HEK293T (cell line): ENCODE measurements at places on chromosomes 1 and 21.
A peak's percentile ranks its signal among the peaks of the same experiment; 100 is the strongest.

DNA sequence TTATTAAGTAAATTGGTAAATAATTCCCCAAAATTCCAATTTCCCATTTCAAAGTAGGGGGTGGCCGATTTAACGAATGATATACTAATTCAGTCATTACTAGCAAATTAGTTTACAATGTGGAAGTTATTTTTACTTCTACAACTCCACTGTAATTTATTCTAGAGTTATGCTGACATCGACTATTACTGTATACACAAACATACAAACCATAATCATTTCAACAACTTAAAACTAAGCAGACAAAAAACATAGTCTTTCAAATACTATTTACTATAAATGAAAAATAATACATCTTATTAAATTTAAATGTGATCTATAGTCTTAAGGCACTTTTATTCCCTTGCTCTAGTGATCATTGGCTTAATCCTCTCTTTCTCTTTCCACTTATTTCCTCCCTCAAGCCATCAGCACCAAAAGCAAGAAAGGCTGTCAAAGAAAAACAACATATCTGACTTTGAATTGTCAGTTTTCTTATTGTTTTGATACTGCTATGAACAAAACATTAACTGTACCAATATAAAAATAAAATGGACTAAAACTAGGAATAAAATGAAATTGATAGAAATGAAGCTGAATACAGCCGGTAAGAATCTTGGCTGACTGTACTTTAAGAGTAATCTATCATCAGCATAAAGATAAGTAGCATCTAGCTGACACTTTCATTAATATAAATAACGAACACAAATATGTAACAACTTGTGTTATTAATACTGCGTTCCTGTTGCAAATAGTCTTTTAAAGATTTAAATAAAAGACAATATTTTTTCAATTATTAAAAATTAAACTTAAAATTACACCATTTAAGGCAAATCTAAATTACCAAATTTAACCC is 4.1 kb downstream of the CDC42BPA start:
- DNase-seq: no peak

DNA sequence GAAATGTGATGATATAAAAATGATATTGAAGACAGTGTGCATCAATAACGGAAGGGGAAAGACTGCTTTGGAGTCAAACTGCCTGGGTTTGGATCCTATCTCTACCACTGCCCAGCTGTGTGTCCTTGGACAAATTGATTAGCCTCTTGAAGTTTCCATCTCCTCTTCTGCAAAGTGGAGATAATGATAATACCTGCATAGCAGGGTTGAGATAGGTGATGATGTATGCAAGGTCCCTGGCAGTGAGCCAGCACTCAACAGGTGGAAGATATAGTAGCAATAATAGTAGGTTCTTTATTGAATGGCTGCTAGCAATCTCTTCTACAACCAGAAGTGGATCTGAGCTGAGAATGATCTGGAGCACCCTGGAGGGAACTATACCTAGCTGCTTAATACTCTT is 166.7 kb downstream of the MIS18A start:
- no peak for DNase-seq

GRCh38 chr1:214708321-214708955 is 105.4 kb downstream of the CENPF start:
- no peak for DNase-seq

GRCh38 chr1:69494221-69494620 is 73.5 kb upstream of the LRRC7 start:
- no peak for DNase-seq

- DNase-seq: no peak
Observed at GRCh38 chr1:8989821-8990220, 36.4 kb downstream of the SLC2A7 start.

DNA sequence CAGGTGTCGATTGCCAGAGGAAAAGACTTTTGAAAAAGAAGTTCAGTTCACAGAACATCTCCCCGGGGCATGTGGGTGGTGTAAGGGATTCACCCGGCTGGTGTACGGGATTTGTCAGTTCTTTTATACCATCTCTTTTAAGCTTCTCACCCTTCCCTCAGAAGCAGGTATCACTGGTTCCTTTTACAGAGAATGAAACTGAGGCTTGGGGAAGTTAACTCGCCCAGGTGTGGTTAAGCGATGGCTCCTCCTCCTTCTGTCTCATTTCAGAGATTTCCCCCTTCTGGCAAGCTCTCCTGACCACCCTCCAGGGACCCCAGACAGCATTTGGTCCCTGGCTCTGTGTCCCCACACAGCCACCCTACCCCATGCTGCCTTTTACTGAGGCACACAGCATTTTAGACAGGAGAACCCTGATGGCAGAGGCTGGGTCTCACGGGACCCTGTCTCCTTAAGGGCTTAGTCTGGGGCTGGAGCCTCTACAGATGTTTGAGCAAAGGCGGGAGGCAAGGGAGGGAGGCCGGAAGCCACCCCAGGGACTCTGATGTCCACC is 2.8 kb upstream of the ECE1 start:
- no peak for DNase-seq

DNA sequence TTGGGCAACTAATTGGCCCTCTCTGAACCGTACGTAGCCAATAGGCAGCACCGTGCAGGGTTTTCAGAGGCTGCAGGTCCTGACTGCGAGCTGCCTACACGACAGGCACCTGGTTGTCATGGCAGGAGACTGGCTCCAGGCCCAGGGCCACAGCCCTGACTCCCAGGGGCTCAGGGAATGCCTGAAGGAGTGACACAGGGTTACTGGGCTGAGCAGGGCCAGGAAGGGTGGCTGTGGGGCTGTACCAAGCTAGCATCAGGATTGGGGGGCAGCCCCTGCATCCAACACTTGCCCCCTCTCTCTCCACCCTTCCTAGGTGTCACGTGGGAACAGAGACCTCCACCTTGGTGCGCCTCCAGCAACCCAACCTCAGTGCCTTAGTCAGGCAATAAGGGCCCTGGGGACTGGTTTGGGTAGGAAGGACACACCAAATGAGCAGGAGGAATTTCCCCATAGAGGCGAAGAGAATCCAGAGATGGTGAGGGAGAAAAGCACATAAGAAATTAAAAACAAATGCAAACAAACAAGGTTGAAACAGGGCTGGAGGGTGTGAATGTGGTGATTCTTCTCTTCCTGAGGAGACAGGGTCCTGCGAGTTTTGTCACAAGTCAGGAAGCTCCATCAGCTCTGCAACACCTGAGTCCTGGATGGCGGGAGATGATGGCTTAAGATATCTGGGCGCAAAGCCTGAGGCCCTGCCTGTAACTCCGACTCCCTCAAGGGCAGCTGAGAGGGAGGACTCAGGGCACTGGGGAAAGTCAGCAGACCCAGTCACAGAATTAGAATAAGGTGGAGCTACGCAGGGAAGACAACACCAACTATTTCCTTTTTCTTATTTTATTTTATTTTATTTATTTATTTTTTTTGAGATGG is 19.7 kb upstream of the RNU1-4 start:
- DNase-seq: peak; percentile 9

GRCh38 chr1:9809100-9809510 is 14.7 kb downstream of the CLSTN1 start:
- DNase-seq: no peak

DNA sequence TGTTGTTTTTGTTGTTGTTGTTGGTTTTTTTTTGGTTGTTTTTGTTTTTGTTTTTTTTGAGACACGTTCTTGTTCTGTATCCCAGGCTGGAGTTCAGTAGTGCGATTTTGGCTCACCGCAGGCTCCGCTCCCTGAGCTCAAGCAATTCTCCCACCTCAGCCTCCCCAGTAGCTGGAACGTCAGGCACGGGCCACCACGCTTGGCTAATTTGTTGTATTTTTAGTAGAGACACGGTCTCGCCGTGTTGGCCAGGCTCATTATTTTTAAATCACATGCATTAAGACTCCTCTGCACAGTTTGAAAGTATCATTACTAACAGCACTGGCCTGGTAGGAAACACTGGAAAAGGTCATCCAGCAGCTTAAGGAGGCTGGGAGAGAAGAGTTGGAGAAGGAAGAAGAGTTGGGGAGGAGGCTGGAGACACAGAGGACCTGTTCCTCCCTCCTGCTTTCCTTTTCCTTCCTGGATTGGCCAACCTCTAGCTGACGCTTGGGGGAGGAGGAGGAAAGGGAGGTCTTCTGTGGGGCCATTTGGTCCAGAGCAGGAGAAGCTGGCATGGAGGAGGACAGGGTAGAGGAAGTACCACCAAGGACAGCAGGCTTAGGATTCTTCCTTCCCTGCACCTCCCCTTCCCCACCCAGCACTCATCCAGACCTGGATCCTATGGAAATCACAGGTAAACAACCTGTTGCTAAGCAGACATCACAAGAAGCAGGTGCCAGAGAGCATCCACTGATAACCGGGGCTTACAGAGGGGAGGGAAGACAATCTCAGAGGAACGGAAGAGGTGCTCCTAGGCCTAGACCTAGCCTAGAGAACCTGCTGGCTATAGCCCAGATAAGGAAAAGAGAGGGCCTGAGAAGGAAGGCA is 71.9 kb upstream of the GOLT1A start:
- no peak for DNase-seq

- DNase-seq: no peak
Observed at GRCh38 chr1:101748077-101748476, 248.6 kb downstream of the OLFM3 start.

DNA sequence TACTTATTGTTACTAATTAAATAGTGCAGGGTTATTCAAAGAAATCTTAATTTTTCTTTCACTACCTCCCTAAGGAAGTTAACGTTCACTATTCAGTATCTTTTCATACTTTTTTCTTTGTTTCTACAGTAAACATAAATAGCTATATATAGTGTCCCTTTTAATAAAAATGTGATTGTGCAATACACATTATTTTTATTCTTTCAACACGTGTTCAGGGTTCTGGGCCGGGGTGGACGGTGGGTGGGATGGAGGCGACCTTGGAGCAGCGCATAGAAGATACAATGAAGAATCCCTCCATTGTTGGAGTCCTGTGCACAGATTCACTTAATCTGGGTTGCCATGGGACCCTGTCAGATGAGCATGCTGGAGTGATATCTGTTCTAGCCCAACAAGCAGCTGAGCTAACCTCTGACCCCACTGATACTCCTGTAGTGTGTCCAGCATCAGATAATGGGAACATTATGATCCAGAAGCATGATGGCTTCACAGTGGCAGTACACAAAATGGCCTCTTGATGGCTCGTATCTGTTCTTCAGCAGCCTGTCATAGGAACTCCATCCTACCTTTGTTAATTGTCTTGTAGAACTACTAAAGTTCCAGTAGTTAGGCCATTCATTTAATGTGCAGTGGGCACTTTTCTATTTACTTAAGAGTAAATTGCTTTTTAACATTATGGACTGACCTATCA is 155.9 kb upstream of the L1TD1 start:
- DNase-seq: peak; percentile 52

DNA sequence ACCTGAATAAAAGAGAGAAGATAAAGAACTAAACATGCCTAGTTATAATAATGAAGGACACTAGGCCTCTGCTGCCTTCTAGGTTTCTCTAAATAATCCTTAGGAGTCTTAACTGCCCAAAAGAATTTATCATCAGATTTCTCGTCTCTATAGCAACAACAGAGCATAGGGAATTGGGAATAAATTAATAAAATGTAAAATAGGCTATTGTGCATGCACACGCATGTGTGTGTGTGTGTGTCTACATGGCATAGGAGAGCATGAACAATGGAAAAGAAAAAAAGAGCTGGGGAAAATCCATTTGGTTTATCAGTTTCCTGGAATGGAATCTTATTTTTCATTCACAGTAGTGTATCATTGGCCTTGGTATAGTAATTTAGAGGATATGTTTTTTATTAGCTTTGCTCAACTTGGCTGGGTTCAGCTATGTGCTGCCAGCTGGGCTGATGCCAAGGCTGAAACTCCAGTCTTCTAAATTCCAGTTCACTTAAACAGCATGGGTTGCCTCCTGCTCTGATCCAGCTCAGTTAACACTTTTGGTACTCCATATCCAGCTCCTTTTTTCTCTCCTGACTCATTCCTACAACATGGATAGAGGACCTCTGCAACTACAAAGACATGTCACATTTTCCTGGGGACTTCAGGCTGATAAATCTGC is 80.6 kb upstream of the SLFNL1 start:
- DNase-seq: no peak

GRCh38 chr1:114216431-114217173 is 62.9 kb upstream of the SYT6 start:
- DNase-seq: no peak

DNA sequence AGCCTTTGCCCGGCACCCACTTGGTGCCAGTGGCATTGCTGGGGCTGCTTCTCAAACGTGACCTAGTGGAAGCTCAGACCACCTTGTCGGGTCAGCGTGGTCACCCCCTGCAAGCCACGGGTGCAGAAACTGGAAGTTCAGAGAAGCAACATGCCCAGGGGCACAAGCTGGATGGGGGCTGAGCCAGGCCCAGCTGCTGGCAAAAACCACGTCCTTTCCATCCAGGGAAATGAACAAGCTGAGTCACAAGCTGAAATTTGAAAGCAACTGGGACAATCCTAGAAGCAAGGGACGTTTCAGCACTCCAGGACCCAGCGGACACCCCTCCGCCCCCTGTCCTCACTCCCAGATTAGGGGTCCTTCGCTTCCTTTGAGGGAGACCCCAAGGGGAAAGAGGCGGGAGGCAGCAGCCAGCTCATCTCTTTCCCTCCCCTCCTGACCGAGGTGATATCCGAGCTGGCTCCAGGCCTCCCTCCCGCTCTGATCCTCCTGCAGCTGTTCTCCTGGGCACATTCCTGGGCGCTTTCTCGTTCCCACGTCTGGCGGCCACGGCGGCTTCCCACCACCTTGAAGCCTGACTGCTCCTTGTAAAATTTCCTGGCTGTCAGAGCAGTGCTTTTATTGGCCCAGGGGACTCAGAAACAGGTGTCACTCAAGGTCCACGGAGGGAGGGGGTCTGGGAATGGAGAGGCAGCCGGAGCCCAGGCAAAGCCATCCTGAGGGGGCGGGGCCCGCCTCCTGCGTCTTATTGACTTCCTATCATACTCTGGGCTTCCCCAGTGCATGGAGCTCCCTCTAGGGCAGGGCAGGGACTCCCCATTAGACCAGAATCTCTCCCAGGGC is 62.8 kb downstream of the PAX7 start:
- DNase-seq: no peak
